NCI-H2171 treated with DMSO at 0.1 percent for 48 hours (cell line): ENCODE measurements at places on chromosomes 16 and 17.

GRCh38 chr17:71110326-71110725 is 941.0 kb downstream of the KCNJ2 start:
- DNase-seq, result no peak

DNA sequence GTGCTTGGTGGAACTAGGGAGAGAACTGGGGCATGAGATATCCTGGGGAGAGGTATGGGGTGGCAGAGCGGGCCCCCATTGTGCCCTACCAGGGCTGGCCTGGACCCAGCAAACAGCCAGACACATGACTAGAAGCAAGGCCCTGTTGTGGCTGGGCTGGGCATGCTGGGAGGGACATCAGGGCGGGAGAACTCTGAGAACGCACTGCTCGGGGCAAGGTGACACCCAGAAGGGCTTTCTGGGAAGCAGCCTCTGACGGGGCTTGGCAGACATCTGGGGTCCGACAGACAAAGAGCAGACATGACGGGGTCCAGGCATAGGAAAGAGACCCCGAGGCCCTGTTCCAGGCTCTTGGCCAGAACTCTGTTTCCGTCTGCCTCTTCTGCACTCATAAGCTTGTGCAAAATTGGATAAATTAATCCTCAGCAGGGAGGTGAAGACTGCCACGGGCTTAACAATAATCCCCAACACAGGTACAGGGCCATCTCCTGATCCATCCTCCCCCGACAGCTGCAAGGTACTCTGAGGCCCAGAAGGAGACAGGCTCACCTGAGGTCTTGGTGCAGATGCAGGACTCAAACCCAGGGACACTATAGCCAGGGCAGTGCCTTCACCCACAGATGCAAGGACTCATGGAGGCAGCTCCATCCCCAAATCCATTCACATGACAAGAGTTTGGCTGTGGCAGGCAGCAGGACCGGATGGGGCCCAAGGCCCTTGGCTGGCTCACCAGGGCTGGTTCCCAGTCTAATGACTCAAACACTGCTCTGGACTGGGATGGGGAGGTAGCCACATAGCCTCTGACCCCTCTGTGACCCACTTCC is 5.4 kb downstream of the SREBF1 start:
- no peak for DNase-seq

DNA sequence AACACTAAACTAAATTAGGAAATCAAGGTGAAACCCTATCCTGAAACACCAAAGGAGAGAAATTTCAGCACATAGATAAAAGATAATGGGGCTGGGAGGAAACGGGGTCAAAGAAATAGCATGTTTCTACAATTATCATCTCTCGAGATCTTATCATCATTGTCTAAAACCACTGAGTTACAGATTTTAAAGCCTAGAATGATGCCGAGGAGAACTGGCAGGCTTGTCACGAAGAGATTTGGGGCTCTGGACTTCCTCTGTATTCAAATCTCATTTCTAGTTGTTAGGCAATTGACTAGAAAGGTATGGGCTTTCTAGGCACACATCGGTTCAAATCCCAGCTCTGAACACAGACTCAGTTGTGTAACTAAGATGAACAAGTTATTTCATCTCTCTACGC is 9.3 kb downstream of the PDZD9 start:
- no peak for DNase-seq

DNA sequence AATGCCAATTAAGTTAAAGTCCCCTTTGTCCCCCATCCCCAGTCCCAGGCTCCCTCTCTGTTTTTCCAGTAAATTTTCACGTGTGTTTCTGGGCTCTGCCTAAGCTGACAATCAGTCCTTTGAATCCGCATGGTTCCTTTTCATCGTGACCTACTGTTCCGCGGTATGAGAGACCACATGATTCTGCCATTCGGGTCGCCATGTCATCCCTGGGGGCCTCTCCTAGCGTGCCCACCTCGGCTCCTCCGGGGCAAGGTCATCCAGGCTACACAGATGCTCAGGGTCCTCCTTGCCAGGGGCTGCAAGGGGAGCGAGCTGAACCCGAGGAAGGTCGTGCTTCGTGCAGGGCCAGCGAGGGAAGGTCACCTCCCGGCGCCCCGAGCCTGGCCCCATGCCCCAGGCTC is 157.6 kb downstream of the RAB11FIP4 start:
- DNase-seq, result peak; percentile 67

GRCh38 chr17:83081684-83082201 is 2.3 kb downstream of the METRNL start:
- no peak for DNase-seq

DNA sequence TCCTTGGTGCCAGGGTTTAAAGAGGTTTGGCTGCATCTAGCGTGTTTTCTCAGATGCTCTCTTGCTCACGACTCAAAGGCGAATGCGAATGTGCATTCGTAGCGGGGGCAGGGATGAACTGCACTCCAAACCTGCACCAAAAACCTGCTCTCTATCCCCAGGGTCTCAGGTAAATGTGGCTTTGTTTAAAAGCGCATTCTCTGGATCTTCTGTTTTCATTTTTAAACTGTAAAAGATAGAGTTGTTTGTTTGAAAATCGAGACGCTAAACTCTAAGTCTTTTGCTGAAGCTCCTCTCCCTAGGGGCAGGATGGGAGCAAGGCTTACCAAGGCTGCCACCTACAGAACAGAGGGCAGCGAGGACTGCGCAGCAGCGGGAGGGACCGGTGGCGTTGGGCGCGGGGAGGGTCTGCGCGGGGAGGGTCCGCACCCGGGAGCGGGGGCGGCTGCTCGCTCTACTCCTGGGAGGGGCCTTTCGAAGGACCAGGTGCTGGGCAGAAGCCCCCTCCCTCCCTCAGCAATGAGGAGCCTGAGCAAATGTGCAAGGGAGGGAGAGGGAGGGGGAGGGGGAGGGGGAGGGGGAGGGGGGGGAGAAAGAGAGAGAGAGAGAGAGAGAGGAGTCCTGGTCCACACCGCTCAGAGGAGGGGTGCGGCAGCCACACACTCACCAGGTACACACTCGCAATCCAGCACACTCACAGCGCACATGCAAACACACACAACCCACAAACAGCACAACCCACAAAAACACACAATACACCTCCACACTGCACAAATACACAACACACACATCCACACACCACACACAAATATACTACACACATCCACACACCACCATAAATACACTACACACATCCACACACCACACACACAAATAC is 142.8 kb downstream of the GRIN2A start:
- DNase-seq, result no peak

DNA sequence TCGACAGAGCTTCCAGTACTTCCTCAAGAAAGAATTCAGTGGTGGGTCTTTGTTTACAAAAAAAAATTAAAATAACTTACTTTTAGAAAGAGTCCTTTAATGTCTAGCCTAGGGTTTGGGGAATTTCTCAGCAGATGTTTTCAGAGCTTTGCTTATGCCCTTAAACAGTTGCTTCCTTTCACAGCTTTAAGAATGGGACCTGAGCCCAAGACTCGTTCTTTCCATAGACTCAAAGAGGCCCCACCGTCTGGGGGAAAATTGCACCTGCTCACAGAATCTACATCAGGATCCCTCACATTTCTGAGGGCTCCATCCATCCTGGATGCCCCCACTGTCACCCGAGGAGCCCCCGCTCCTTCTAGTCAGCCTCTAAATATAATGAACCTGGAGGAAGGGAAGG is 60.0 kb downstream of the RGS9 start:
- no peak for DNase-seq

GRCh38 chr16:56122251-56122650 is 69.0 kb upstream of the GNAO1 start:
- no peak for DNase-seq

GRCh38 chr16:30357085-30357714 is 2.1 kb upstream of the CD2BP2 start:
- DNase-seq, result no peak

DNA sequence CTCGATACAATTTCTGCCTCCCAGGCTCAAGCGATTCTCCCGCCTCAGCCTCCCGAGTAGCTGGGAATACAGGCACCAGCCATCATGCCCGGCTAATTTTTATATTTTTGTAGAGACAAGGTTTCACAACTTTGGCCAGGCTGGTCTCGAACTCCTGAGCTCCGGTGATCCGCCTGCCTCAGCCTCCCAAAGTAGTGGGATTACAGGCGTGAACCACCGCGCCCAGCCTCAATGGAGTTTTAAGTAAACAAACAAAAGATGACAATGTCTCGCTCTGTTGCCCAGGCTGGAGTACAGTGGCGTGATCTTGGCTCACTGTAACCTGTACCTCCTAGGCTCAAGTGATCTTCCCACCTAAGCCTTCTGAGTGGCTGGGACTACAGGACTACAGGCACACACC is 52.6 kb upstream of the TRAP1 start:
- DNase-seq, result no peak

GRCh38 chr17:36901506-36901905 is 35.8 kb upstream of the LHX1 start:
- peak; percentile 83 for DNase-seq
